ENCODE measurements at places on chromosomes 2 and 18.

DNA sequence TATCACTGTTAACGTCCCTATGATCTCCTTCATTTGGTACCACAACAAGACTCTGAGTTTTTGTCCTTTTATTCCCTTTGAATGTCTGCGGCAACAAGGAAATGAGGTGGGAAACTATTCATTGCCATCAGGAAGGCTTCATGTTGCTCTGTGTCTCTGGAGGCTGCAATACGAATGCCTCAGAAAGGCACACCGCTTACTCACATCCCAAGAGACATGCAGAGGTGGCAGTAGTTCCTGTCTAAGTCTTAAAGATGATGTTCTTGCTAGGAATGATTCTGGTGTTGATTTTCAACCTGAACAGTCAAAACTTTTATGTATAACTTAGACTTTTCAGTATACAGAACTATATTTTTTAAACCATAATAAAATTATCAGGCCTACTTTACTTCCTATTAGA is 24.0 kb downstream of the CNTNAP5 start:
- no peak for DNase-seq

GRCh38 chr2:223837287-223838061 is at the start of gene AP1S3:
AP1S3 (minus strand) TSS chr2:223837582; CDS start chr2:223837450, 132 bp downstream.
- no peak for DNase-seq

DNA sequence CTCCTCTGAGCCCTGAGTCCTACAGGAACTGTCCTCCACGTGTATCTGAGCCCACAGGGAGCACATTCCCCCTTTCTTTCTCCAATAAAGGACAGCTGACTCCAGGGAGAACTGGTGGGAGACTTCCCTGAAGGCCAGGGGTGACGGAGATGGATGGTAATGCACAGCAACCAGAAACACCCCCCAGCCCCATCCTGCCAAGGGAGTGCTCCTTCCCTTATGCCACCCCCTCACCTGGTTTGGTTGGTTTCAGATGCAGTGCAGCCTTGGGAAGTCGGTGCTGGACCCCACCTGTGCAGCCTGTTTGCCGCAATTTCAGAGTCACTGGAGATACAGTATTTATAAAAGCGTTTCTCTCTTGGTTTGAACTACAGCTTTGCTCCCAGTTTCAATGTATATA is 24.0 kb downstream of the GPR55 start:
- DNase-seq, result no peak

DNA sequence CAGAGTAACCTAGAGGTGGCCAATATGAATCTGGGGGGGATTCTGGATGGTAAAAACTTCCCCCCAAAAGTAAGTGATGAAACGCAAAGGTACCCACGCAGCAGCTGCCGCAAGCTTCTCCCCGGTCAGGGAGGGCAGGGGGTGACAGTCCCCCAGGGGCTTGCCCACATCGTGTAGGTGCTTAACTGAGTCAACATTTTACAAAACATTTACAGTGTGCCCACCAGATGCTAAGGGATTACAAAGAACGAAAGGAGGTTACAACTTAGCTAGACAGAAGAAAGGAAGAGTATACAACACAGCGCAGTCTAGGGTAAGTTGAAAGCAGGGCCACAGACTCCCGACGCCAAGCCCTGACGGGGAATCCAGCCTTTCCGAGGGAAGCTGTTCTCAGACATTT is 45.6 kb downstream of the LPIN2 start:
- no peak for DNase-seq

GRCh38 chr18:31386741-31387140 is 10.2 kb downstream of the DSG4 start:
- peak; percentile 89 for DNase-seq

- DNase-seq, result no peak
Measured at GRCh38 chr2:44952143-44952805, 10.8 kb downstream of the SIX3 start.

DNA sequence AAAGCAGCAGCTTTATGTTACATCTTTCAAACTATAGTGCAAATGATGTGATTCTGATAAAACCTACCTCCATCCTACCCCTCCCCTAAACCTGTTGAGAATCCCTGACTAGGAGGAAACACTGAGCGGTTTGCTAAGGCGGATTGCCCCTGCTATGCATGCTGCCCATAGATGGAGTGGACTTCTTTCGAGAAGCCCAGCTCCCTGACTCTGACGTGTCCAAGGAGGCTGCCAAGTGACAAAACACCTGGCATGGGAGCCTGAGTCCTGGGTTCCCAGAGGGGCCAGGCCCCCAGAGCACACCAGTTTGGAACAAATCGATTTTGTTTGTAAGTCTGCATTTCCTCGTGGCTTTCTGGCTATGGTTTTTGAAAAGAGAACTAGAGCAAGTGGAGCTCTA is 1.4 kb upstream of the UXS1 start:
- no peak for DNase-seq

DNA sequence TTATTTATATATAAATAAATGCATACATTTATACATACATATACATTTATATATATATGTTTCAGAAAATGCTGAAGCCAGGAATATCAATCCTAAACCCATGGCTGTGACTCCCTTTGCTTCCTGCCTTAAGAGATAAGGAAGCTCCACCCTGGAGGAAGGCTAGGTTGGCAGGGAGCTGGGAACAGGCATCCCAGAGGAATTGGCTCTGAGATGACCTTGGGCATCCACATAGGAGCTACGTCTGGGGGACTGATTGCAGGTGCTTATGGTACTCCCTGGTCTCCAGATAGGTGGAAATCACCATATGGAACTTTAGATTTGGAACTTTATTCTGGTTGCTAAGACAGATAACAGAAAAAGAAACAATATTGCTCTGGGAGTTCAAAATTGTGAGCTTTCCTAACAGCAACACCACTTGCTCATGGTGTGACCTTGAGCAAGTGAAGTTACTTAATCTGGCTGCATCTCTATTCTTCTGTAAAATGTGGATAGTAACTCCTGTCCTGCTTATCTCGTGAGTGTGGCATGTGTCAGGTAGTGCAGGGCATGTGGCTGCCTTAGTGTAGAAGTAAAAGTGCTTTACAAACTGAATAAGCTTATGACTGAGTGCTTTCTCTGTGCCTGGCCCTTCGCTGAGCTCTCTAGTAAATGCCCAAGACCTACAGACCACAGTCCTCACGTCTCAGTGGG is 341.0 kb downstream of the MEIS1 start:
- no peak for DNase-seq

DNA sequence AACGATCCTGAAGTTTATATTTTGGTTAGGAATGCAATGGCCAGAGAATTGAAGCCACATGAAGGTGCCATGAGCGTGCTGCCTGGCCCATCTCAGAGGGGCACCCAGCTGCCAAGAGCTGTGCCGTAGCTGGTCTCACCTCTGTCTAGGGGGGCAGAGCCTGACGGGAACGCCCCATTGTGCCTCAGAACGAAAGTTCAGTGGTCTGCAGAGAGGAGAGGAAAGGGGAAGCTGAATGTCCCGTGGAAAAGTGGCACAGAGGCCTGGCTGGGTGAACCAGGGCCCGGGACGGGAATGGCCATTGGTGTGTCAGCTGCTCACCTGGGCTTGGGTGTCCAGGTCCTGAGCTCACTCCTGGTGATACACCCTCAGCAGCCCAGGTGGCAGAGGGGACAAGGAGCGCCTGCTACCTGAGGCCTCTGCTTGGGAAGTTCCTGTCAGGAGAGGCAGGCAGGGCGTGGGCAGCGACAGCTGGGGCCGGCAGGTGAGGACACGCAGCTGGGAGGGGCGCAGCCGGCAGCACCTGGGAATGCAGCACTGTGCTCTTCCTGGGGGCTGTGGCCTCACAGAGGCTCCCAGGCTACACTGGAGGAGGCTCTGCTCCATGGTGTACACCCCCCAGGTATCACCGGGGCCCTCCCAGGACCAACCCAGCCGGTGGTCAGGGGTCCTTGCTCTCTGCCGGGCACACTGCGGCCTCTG is 67.3 kb downstream of the PARD6G start:
- no peak for DNase-seq
